Activated CD4-positive, alpha-beta T cell treated with anti-CD3 and anti-CD28 coated beads, Interleukin-2, amount 10 ng/mL, durations not matched to agents 7 days and 5 days (primary cell): ENCODE measurements at places on chromosomes 2 and 18.

GRCh38 chr2:239669181-239669898, 268.5 kb upstream of the HDAC4 start:
- no peak overlapping the region for H3K4me3 ChIP-seq
- no peaks in the 10 kb centered on the region for H3K27me3 ChIP-seq
- no peak for DNase-seq
- H3K36me3 ChIP-seq: no peaks in the 10 kb centered on the region
- H3K27ac ChIP-seq: peak overlapping the region; percentile 29

GRCh38 chr2:29393676-29394075, 278.5 kb downstream of the CLIP4 start:
- H3K4me3 ChIP-seq: no peak overlapping the region
- H3K36me3 ChIP-seq: no peaks in the 10 kb centered on the region
- H3K27me3 ChIP-seq: peaks cover 21% of the 10 kb centered on the region
- DNase-seq: no peak

GRCh38 chr2:151374436-151374835, 17.0 kb downstream of the TNFAIP6 start:
- H3K4me3 ChIP-seq: no peak overlapping the region
- H3K27ac ChIP-seq: no peak overlapping the region

GRCh38 chr2:157471078-157471477, 27.2 kb upstream of the CYTIP start:
- H3K4me1 ChIP-seq: peaks cover 90% of the 10 kb centered on the region
- peak overlapping the region; percentile 17 for H3K4me3 ChIP-seq
- no peaks in the 10 kb centered on the region for H3K27me3 ChIP-seq
- peaks cover 35% of the 10 kb centered on the region for H3K36me3 ChIP-seq
- peak overlapping the region; percentile 98 for H3K27ac ChIP-seq

GRCh38 chr18:47582093-47582492, 330.6 kb upstream of the SKOR2 start:
- no peaks in the 10 kb centered on the region for H3K36me3 ChIP-seq
- no peak overlapping the region for H3K4me3 ChIP-seq
- no peaks in the 10 kb centered on the region for H3K4me1 ChIP-seq
- no peak overlapping the region for H3K27ac ChIP-seq
- H3K27me3 ChIP-seq: no peaks in the 10 kb centered on the region

DNA sequence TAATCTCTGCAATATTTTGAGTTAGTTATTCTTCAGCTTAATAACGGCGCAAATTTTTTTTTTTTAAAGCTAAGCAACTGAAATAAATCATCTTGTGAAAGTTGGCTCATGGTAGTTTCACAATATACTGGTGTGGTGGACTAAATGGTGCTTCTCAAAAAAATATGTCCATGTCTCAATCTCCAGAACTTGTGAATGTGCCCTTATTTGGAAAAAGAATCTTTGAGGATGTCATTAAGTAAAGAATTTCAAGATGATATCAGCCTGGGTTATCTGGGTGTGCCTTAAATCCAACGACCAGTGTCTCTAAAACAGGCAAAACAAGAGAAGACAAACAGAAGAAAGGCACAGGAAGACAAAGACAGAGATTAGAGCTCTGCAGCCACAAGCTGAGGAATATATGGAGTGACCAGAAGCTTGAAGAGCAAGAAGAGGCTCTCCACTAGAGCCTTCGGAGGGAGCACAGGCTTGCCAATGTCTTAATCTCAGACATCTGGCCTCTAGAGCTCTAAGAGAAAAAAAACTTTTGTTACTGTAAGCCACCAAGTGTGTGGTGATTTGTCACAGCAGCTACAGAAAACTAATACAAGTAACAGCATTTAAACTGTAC, 71.4 kb downstream of the HNMT start:
- no peak overlapping the region for H3K27ac ChIP-seq
- no peak overlapping the region for H3K4me3 ChIP-seq
- no peaks in the 10 kb centered on the region for H3K4me1 ChIP-seq

GRCh38 chr2:169007941-169008340, 23.2 kb downstream of the ABCB11 start:
- DNase-seq: no peak
- H3K4me3 ChIP-seq: no peak overlapping the region
- no peak overlapping the region for H3K27ac ChIP-seq
- H3K4me1 ChIP-seq: peaks cover 5% of the 10 kb centered on the region

GRCh38 chr2:195649629-195650190, 7.3 kb upstream of the SLC39A10 start:
- H3K4me3 ChIP-seq: no peak overlapping the region
- H3K36me3 ChIP-seq: peaks cover 20% of the 10 kb centered on the region
- H3K27ac ChIP-seq: no peak overlapping the region

GRCh38 chr2:148926981-148927401, 52.0 kb downstream of the KIF5C start:
- no peaks in the 10 kb centered on the region for H3K27me3 ChIP-seq
- peak overlapping the region; percentile 77 for H3K4me3 ChIP-seq
- peak; percentile 46 for DNase-seq
- peaks cover 14% of the 10 kb centered on the region for H3K36me3 ChIP-seq

DNA sequence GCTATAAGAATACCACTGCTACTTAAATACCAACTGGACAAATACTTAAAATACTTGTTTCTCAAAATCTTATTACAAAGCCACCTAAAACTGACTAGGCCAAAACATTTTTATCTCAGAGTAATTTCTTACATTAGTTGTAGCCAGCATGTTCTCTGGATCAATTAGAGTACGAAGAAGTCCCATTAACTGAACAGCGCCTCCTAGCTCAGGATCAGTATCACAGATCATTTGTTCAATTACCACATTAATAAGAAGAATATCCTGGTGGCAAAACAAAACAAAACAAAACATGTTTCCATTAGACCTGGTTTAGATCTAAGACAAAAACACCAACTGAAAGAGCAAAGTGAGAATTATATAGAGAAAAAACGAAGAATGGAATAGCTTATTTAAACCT, 36.0 kb downstream of the PPP4R3B start:
- H3K4me3 ChIP-seq: no peak overlapping the region
- no peak for DNase-seq
- peaks cover 8% of the 10 kb centered on the region for H3K4me1 ChIP-seq

DNA sequence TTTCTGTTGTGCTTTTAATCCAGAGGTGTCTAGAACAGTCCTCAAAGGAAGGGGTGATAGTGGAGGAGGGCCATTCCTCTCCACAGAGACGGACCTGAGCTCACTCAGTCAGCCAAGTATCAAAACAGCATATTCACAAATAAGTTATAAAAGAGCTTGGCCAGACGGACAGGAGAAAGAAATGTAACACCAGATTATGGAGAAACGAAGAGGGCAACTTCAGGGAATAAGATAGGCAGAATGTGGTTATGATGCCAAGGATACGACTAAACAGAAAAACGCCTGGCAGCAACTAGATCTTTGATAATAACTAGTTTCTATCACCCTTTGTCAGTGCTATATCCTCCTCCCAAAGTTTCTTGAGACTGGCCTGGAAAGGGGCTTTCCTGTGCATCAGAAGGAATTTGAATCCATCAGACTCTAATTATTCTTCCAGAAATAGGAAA, 42.5 kb downstream of the MAP4K3 start:
- no peaks in the 10 kb centered on the region for H3K4me1 ChIP-seq
- no peak overlapping the region for H3K27ac ChIP-seq
- no peaks in the 10 kb centered on the region for H3K36me3 ChIP-seq
- H3K4me3 ChIP-seq: no peak overlapping the region
- H3K27me3 ChIP-seq: no peaks in the 10 kb centered on the region
